ENCODE measurements at places on chromosomes 1 and 21. TPM values are rescaled to one million over a fixed set of nuclear protein-coding genes. Genes with fewer than 3 reads are reported as not detected.

Gene HAO2
- total RNA-seq: not detected

DNA sequence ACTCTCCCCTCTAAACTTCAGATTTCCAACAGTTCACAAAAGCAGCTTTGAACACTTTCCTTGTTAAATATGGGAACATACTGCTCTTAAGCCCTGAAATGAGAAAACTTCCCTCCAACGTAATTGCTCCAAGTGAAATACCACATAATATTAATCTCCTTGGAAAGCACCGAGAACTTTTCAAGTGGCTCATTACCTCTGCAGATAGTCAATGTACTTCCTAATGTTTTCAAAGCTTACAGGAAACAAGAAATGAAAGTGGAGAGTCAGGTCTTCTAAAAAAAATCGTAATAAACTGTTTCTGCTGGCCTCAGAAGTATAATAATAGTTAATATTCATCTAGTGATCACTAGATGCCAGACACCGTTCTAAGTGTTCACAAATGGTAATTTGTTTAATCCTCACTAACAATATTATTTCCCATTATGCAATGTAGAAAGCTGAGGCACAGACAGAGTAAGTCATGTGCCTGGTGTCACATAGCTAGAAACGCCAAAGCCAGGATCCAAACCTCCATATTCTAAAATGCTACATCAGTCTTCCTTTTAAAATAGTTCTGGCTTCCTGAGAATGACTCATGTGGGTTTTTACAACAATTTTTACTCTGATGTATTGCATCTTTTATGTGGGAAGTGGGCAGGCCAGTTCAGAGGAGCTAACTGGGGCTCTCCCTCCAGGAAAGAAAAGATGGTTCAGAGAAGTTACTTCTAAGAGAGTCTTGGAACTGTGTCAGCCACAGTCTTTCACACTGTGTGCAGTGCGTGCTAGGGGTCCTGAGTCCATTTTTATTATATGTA, 177.2 kb downstream of the PLPPR4 start:
- no peak overlapping the region for H3K27ac ChIP-seq
- H3K4me3 ChIP-seq: no peak overlapping the region
- no peak for DNase-seq

Gene GSTM5
- 13.1 TPM for total RNA-seq

GRCh38 chr1:26353976-26354820, at the start of gene CRYBG2:
Gene CRYBG2, minus strand, starts transcription at chr1:26354130. Its CDS starts 7,473 bp downstream, at chr1:26346657.
- no peaks in the 10 kb centered on the region for H3K27me3 ChIP-seq
- H3K27ac ChIP-seq: no peak within 1 kb of the TSS
- H3K36me3 ChIP-seq: no peaks in the 10 kb centered on the region
- no peaks in the 10 kb centered on the region for H3K4me1 ChIP-seq
- DNase-seq: no peak
- no peak within 1 kb of the TSS for H3K4me3 ChIP-seq

DNA sequence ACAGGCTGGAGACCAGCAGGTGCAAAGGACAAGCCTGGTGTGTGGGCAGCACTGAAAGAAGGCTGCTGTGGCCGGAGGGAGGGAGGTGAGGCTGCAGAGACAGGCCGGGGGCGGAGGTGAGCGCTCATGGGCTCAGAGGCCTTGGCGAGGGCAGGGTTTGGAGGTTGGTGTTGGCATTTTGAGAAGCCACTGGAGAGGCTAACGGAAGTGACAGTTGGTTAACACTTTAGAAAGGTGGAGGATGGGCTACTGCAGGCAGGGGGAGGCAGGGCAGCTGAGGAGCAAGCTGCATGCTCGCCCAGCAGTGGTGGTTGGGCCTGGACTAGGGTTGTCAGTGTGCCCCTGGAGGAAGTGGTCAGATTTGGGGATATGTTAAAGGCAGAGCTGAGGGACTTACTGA, 37.5 kb downstream of the QSOX1 start:
- H3K27me3 ChIP-seq: no peaks in the 10 kb centered on the region
- no peak overlapping the region for H3K4me3 ChIP-seq
- peaks cover 51% of the 10 kb centered on the region for H3K4me1 ChIP-seq
- H3K36me3 ChIP-seq: peaks cover 100% of the 10 kb centered on the region

Data from spleen (tissue), 13 donors.